ENCODE measurements at places on chromosomes 11 and 22.

GRCh38 chr11:43861141-43861540 is 19.5 kb upstream of the ALKBH3 start:
- no peak for DNase-seq

- DNase-seq, result no peak
Measured at GRCh38 chr11:58829786-58830185, 14.7 kb downstream of the GLYATL2 start.

DNA sequence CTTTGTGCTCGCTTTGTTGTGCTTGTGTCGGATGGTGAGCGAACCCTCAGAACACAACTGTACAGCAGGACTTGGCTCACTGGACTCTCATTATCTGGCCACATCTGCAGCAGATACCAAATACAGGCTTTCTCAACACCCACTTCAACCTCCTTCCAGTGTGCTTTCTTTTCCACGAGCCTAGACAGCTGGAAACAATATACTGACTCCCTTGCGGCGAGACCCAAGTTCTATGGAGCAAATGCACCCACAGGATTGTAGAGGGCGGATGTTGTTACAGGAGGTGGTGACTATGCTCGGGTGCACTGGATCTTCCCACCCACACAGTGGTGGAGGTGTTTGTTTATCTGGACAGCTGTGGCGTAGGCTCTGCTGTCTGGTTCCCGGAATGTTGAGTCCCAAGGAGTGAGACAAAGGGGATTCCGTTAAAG is 204.3 kb downstream of the TENM4 start:
- DNase-seq, result no peak

- no peak for DNase-seq
Measured at GRCh38 chr11:8772571-8773519, 90.3 kb downstream of the RPL27A start.

- no peak for DNase-seq
Measured at GRCh38 chr11:106957030-106957482, 61.2 kb downstream of the GUCY1A2 start.

DNA sequence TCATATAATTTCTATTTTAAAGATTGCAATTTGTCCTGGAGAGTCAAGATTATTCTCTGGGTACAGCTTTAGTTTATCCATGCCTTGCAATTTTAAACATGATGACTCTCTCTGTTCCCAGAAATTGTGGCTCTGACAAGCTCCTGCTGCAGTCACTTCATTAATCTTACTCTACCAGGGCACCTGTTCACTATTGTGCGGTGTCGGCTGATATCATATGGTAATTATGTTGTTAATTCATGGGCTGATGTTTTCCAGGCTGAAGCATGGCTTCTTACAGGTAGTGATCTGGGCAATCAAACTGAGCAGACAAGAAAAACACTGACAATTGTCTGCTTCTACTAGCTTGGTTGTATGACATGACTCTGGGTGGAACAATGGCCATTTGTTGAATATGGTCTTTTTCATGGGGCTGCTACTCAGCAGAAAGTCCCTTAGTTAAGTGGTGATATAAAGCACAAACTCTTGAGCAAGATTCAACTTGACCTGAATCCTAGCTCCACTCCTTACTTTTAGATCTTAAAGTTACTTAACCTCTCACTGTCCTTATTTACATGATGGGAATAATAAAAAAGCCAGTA is 230.7 kb downstream of the FAT3 start:
- no peak for DNase-seq

GRCh38 chr11:787084-787675 is 2.7 kb downstream of the CEND1 start:
- no peak for DNase-seq

- DNase-seq, result no peak
Measured at GRCh38 chr22:43526946-43527345, 115.1 kb downstream of the MPPED1 start.

GRCh38 chr11:83671289-83671688 is 385.1 kb upstream of the CCDC90B start:
- DNase-seq, result no peak

- DNase-seq, result no peak
Measured at GRCh38 chr11:134784568-134784967, 372.5 kb upstream of the B3GAT1 start.

GRCh38 chr11:2898366-2899079 is 12.9 kb upstream of the CDKN1C start:
- DNase-seq, result no peak

DNA sequence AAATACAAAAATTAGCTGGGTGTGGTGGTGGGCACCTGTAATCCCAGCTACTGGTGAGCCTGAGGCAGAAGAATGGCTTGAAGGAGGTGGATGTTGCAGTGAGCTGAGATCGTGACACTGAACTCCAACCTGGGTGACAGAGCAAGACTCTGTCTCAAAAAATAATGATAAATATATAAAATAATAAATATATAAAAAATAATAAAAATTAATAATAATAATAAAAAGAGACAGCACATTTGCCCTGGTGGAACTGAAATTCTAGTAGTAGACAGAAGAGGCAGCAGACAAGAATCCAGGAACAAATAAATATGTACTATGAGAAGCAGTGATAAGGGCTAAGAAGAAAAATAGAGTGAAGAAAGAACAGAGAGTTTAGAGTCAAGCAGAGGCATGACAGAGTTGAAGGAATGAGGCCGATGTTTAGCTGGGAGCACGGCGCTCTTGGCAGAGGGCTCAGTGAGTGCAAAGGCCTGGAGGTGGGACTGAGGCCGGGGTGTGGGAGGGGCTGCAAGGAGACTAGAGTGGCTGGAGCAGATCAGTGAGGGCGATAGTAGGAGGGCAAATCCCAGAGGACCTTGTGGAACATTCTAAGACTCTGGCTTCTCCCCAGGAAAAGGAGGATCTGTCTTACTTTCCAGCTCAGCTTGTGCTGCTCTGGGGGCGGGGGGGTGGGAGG is 410.3 kb downstream of the MN1 start:
- DNase-seq, result no peak

DNA sequence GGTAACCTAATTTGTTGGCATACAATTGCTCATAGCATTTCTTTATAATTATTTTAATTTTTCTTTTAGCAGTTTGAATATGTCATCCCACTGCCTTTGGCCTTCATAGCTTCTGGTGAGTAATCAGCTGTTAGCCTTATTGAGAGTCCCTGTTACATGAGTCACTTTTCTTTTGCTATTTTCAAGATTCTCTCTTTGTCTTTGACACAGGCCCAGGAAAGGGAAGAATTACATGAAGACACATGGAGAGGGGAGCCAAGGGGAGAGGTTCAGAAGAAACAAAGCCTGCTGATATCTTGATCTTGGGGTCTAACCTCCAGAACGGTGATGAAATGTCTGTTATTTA is 418.2 kb downstream of the METTL15 start:
- DNase-seq, result no peak

- DNase-seq, result no peak
Measured at GRCh38 chr22:44459041-44459440, 39.0 kb downstream of the RTL6 start.

DNA sequence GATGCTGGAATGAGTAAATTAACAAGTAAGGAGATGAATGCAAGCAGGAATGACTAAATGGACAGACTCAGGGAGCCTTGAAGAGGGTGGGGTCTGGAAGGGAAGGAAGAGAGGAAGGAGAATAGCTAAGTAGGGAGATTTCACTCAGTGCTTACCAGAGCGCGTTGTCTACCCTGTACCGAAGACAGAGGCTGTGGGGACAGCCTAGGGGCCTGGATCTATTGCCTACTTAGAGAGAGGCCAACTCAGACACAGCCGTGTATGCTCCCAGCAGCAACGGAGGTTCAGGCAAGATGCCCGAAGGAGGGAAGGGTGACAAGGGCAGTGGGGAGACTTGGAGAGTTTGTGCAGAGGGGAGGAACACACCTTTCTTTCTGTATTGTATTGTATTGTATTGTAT is at the start of gene FOLR2:
FOLR2 (plus strand) TSS at position 157 of the 400 bp plus-strand sequence. CDS start 1,791 bp downstream, outside the sequence.
- DNase-seq, result no peak

DNA sequence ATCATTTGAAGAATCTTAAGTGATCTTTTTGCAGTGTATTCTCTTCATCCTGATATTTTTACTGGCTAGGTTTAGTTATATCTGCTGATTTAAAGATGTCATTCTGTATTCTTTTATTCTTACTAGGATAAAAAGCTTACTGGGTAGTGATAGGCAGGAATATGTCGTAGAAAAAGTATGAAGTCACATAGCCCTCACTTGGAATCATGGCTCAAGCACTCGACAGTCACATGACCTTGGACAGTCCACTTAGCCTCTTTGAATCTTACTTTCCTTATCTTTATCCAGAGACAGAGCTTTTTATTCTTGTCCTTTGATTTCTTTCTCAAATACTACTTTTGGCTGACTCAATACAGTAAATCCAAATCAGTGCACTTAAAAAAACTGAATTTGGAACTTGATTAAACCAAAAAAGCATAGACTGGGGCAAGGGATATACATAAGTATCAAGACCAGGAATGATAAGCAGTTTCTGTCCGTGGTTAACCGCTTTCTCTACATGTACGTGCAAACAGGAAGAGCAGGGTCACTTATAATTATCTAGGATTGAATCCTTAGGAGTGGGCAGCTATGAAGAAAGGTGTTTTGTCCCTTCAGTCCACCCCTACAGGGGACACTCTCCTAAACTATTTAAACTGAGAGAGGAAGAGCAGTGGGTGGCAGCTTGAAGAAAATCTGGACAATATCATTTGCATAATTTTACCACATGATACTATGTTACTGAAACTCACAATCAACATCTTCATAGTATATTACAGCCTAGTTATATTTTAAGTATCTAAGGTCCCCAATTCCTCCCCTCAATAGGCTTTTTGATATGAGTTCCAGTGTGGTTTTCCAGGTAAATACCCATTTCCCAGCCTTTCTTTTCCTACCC is 8.0 kb downstream of the MMP7 start:
- no peak for DNase-seq

DNA sequence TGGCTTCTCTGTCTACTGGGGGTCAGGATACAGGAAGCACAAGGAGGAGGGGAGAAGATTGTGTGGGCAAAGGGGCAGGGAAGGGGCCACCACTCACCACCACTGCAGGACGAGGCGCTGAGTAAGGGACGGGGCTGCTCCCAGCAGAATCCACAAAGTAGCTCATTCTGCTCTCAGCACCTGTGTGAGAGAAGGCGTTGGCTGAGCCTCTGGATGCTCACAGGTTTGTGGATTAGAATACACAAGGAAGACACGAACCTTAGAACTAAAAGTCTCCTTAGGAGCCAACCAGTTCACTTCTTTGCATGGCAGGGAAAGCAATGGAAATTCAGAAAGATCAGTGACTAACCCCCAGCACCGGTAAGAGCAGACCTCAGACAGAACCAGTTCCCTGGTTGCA is 14.4 kb downstream of the ETS1 start:
- DNase-seq, result no peak

GRCh38 chr11:125257190-125257579 is 92.6 kb downstream of the PKNOX2 start:
- no peak for DNase-seq

GRCh38 chr11:122186439-122187080 is 70.5 kb upstream of the BLID start:
- no peak for DNase-seq

DNA sequence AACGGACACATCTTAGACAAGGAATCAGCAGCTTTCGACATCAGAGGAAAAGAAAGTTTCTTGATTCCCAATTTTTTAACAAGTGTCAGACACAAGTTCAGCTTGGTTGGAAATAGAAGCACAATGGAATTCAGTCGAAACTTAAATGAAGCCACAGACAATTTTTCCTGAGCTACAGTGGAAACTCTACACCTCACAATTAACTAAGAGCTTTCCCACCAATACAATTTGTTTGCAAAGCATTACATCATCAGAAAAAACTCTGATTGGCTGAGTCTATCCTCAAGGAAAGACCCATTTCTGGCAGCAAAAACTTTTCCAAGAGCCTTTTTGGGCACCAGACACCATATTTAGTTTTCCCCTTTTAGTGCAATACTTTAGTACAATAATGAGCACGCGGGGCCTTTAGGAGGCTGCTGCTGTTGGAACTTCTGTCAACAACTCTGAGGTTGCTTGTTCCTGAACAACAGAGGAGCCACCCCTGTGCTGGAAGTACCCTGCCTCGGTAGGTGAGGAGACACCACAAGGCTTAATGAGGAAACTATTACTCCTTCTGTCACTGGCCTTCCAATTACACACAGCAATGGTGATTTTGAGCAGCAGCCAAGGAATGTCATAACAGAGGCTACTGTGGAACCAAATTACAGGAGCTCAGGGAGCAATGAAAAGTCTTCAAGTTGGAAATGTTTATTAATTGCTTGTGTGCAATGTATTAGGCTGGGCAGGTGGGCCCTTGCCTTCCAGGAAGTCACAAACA is 61.9 kb upstream of the BARX2 start:
- no peak for DNase-seq

- no peak for DNase-seq
Measured at GRCh38 chr11:4466871-4467442, 15.5 kb upstream of the OR52K1 start.

DNA sequence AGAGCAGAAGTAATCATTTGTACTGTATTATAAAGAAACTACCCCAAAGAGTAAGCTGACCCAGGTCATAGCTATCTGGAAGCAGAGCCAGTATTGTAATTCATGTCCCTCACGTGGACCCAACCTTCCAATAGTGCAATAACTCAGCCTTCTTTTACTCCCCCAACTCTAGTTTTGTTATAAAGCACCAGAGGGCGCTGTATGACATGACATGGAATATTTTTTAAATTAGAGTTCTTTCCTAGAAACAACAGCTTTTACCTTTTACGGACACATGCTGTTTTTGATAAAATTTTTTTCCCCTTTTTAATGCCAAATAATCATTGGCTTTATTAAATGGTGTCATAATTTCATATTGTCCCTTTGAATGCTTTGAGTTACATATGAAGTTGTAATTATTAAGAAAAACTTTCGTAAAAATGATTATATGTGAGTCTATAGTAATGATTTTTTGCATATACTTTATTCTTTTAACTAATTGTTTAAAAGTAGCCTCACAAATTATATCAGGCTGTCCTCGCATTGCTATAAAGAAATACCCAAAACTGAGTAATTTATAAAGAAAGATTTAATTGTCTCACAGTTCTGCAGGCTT is 76.9 kb downstream of the DKK3 start:
- DNase-seq, result no peak

GRCh38 chr11:17812091-17812864 is 77.7 kb downstream of the KCNC1 start:
- no peak for DNase-seq

GRCh38 chr11:59615120-59615636 is 396 bp downstream of the OSBP start:
- DNase-seq, result peak; percentile 35

DNA sequence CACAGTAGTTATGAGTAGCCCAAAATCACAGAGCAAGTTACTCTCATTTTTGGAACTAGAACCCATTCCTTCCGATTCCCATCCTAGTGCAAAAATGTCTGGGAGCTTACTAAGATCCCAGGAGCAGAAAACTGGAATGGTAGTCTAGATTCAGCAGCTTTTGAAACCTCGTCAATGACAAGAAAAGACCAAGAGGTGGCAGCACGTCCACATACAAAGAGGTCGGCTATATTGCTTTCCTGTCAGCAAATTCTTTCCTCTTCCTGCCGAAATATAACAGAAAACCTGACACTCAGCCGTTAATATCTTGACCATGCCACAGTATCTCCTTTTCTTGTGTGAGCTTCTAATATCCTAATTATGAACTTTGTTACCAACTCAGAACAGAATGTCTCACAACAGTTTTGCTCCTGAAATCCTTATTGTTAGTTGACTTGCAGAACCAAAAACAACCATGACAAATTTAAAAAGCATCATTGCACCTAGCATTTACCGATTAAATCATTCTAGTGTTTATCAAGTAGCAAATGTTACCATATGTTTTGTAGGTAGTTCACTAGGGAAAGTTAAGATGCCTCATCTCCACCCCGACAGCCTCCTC is 92.8 kb upstream of the OR9G4 start:
- DNase-seq, result no peak

All from omental fat pad (tissue), 4 donors.